ENCODE measurements at places on chromosomes 11 and 22.

- peaks cover 4% of the 10 kb centered on the region for H3K36me3 ChIP-seq
- H3K4me3 ChIP-seq = no peak overlapping the region
- no peak for DNase-seq
- H3K27me3 ChIP-seq = no peaks in the 10 kb centered on the region
- H3K27ac ChIP-seq = no peak overlapping the region
- H3K4me1 ChIP-seq = peaks cover 31% of the 10 kb centered on the region
These were observed 20.9 kb downstream of the LIMK2 start for GRCh38 chr22:31233001-31233400.

DNA sequence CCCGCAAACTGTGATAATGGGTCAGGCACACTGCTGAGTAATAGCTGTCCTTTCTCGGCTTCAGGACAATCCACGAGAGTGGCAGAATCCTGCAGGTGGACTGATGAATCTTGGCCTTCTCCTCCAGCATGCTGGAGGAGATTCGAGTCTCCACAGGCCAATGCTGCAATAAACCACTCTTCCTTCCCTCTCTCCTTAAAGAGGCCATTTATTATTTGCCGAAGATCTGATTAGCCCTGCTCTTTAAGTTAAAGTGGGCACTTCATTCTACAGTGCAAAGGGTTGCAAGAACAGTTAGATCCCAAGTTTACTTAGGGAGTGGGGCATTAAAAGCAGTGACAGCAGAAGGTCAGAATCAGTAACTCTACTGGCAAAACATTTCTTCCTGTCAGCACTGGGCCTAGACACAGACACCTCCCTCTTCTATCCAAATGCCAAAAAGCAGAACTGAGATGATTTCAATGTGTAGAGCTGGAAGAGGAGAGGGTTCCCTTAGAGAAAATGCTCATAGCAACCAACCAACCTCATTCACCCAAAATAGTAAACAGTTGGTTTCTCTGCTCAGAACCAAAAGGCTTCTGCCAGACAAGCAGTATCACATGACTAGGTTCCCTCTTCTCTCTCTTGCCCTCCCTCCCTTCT, 121.7 kb downstream of the SGSM3 start:
- H3K36me3 ChIP-seq = no peaks in the 10 kb centered on the region
- H3K27me3 ChIP-seq = no peaks in the 10 kb centered on the region
- no peak overlapping the region for H3K27ac ChIP-seq
- DNase-seq = no peak

DNA sequence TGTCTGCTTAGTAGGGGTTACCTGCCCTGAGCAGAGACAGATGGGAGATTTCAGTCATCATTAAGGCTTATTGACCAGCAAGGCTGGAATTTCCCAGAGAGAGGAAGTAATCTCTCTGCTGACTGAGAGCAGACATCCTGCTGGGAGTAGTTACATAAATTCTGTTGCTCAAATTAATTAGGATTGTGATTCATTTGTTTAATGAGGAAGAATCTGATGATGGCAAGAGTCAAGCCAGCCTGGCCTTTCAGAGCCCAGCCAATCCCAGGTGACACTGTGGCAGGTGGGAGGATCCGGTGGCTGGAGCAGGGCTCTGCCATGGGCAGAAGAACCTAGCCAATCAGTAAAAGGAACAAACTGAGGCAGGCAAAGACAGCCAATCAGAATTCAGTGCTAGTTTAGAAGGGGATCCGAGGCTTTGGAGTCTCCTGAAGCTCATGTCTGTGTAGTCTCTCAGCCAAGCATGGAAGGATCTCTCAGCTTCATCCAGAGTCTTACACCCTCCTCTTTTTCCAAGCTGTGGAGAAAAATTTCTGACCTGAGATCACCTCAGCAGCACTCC, 61.2 kb upstream of the CHST1 start:
- no peak overlapping the region for H3K4me3 ChIP-seq
- DNase-seq = no peak
- H3K36me3 ChIP-seq = no peaks in the 10 kb centered on the region
- H3K27me3 ChIP-seq = no peaks in the 10 kb centered on the region
- no peak overlapping the region for H3K27ac ChIP-seq

- no peaks in the 10 kb centered on the region for H3K36me3 ChIP-seq
- no peak overlapping the region for H3K27ac ChIP-seq
- no peaks in the 10 kb centered on the region for H3K27me3 ChIP-seq
- H3K4me3 ChIP-seq = no peak overlapping the region
- no peak for DNase-seq
These were observed 36.4 kb upstream of the DKK3 start for GRCh38 chr11:12044799-12045198.

DNA sequence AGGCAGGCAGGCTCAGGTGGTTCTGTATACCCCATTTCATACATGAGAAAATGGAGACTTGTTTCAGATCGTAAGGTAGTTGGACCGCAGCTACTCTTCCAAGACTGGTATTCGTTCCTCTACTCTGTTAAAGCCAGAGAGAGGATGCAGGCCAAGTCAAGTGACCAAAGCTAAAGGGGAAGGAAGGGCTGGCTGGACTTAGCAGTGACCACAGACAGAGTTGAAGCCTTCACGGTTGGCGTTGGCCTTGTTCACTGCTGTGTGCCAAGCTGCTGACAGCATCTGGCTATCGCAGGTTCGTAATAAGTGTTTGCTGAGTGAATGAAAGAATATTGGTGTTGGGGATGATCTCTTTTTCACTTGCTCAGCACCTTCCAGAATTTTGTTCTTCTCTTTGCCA, 64.2 kb downstream of the PTPRJ start:
- no peaks in the 10 kb centered on the region for H3K27me3 ChIP-seq
- H3K27ac ChIP-seq = no peak overlapping the region
- H3K4me3 ChIP-seq = no peak overlapping the region
- peaks cover 39% of the 10 kb centered on the region for H3K4me1 ChIP-seq
- H3K36me3 ChIP-seq = no peaks in the 10 kb centered on the region

- DNase-seq = no peak
- no peaks in the 10 kb centered on the region for H3K27me3 ChIP-seq
- H3K4me1 ChIP-seq = no peaks in the 10 kb centered on the region
- H3K27ac ChIP-seq = no peak overlapping the region
These were observed 87.7 kb upstream of the AKIP1 start for GRCh38 chr11:8823174-8823742.

DNA sequence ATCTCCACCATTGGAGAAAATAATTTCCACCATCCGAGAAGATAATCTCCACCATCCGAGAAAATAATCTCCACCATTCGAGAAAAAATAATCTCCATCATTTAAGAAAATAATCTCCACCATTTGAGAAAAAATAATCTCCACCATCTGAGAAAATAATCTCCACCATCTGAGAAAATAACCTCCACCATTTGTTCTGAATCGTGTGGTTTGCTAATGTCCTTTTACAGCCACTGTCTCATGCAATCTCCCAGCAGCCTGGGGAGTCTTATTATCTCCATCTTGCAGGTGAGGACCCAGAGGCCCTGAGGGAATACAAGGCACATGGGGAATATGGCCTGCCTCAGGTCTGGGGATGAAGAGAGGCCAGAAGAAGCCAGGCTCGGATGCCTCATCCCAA, 54.1 kb upstream of the TCF20 start:
- no peak overlapping the region for H3K4me3 ChIP-seq
- peaks cover 40% of the 10 kb centered on the region for H3K4me1 ChIP-seq
- H3K27ac ChIP-seq = no peak overlapping the region
- DNase-seq = no peak
- H3K27me3 ChIP-seq = no peaks in the 10 kb centered on the region
- H3K36me3 ChIP-seq = no peaks in the 10 kb centered on the region

DNA sequence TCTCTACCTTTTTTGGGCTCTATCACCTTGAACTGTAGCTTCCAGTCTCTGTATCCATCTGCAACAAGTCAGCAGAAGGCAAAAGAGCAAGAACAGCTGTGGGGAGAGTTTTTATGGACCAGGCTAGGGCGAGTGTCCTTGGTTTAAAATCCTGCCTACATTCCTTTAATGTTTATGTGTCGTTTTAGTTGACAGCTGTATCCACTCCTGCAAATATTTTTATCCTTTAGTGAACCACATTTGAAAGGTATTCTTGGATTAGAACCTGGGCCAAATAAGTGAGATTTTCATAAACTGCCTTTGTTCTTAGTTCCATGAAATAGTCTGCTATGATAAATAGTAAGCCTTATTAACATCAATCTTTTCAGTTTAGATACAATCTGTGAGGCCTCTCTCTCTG, 712.2 kb downstream of the ETS1 start:
- no peak overlapping the region for H3K4me3 ChIP-seq
- H3K27ac ChIP-seq = no peak overlapping the region
- no peaks in the 10 kb centered on the region for H3K4me1 ChIP-seq
- no peaks in the 10 kb centered on the region for H3K36me3 ChIP-seq
- H3K27me3 ChIP-seq = no peaks in the 10 kb centered on the region
- no peak for DNase-seq

DNA sequence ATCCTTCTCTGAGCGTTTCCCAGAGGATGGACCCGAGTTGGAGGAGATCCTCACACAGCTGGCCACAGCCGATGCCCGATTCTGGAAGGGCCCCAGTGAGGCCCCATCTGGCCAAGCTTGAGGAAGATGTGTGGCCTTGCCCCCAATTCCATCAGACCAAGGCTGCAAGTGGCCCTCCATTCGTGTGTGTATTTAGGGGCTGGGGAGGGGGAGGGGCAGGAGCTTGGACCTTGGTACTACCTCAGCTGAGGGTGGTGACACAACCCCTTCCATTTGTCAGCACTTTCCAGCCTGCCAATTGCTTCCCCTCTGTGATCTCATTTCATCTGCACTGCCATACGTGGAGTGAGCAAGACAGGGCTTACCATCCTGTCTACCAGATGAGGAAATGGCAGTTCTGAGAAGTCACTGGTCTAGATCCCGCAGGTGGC, 1.3 kb upstream of the BBS1 start:
- H3K36me3 ChIP-seq = peaks cover 5% of the 10 kb centered on the region
- no peaks in the 10 kb centered on the region for H3K27me3 ChIP-seq
- DNase-seq = no peak
- H3K4me1 ChIP-seq = peaks cover 11% of the 10 kb centered on the region
- no peak overlapping the region for H3K27ac ChIP-seq

GRCh38 chr11:70495351-70496310, 97.3 kb downstream of the CTTN start:
- no peak overlapping the region for H3K4me3 ChIP-seq
- no peaks in the 10 kb centered on the region for H3K4me1 ChIP-seq
- no peak overlapping the region for H3K27ac ChIP-seq
- DNase-seq = no peak
- H3K36me3 ChIP-seq = no peaks in the 10 kb centered on the region
- H3K27me3 ChIP-seq = no peaks in the 10 kb centered on the region

DNA sequence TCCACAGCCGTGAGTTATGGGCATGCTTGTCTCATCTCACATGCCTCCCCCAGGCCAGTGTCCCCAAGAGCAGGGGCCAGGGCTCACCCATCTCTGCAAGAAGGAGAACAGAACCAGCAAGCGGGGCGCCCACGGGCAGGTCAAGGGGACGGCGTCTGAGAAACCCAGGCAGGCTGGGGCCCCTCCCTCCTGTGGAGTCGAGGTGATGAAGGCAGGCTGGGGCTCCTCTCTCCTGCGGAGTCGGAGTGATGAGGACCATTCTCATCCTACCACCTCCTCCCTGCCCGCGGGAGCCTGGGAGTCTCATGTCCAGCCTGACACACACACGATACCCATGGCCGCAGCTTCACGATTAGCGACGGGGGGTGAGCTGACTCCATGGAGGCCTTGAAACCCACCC, 141.9 kb downstream of the CTTN start:
- H3K36me3 ChIP-seq = no peaks in the 10 kb centered on the region
- H3K27ac ChIP-seq = no peak overlapping the region
- DNase-seq = no peak
- H3K4me3 ChIP-seq = no peak overlapping the region
- no peaks in the 10 kb centered on the region for H3K27me3 ChIP-seq

- H3K27me3 ChIP-seq = peaks cover 15% of the 10 kb centered on the region
- H3K4me3 ChIP-seq = no peak overlapping the region
- no peaks in the 10 kb centered on the region for H3K36me3 ChIP-seq
- no peaks in the 10 kb centered on the region for H3K4me1 ChIP-seq
- H3K27ac ChIP-seq = no peak overlapping the region
- peak; percentile 76 for DNase-seq
These were observed 62.1 kb downstream of the THAP12 start for GRCh38 chr11:76318744-76319384.

- H3K27me3 ChIP-seq = no peaks in the 10 kb centered on the region
- H3K27ac ChIP-seq = no peak overlapping the region
- no peaks in the 10 kb centered on the region for H3K36me3 ChIP-seq
- H3K4me1 ChIP-seq = no peaks in the 10 kb centered on the region
These were observed 69.4 kb upstream of the AMPD3 start for GRCh38 chr11:10385696-10386095.

- peak; percentile 56 for DNase-seq
- peaks cover 18% of the 10 kb centered on the region for H3K4me1 ChIP-seq
These were observed 540 bp downstream of the PPARA start for GRCh38 chr22:46150655-46151477.

GRCh38 chr11:7490054-7490453, 4.7 kb downstream of the OLFML1 start:
- H3K36me3 ChIP-seq = no peaks in the 10 kb centered on the region
- DNase-seq = no peak
- H3K27me3 ChIP-seq = no peaks in the 10 kb centered on the region
- no peaks in the 10 kb centered on the region for H3K4me1 ChIP-seq
- H3K4me3 ChIP-seq = no peak overlapping the region
- no peak overlapping the region for H3K27ac ChIP-seq

GRCh38 chr11:123206791-123207434, 11.9 kb upstream of the CLMP start:
- H3K27me3 ChIP-seq = peaks cover 3% of the 10 kb centered on the region
- no peak overlapping the region for H3K27ac ChIP-seq
- H3K4me1 ChIP-seq = no peaks in the 10 kb centered on the region
- no peak overlapping the region for H3K4me3 ChIP-seq

GRCh38 chr11:128174465-128175291, 412.7 kb downstream of the ETS1 start:
- no peaks in the 10 kb centered on the region for H3K36me3 ChIP-seq
- no peak overlapping the region for H3K4me3 ChIP-seq
- no peak overlapping the region for H3K27ac ChIP-seq
- no peaks in the 10 kb centered on the region for H3K4me1 ChIP-seq
- no peak for DNase-seq

- no peak overlapping the region for H3K27ac ChIP-seq
- no peak for DNase-seq
- H3K36me3 ChIP-seq = no peaks in the 10 kb centered on the region
- no peaks in the 10 kb centered on the region for H3K27me3 ChIP-seq
- H3K4me3 ChIP-seq = no peak overlapping the region
These were observed 11.7 kb downstream of the MSANTD2 start for GRCh38 chr11:124788521-124788920.

DNA sequence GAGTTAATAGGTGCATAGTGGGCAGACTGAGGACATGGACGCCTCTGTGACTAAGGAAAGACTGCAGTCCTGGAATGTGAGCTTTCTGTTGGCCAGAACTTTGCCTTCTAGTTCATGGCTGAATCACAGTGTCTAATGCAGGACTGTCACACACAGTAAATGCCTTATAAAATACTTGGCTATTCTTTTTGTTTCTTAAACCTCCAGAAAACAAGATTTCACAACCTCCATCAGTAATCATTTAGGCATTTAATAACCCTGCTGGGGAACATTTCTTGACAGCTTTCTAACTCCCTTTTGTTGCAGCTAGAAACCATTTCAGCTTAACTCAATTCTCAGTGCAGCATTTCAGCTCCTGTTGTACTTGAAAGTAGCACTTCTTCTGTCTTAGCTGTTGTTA, 335.8 kb upstream of the DDI1 start:
- H3K4me1 ChIP-seq = no peaks in the 10 kb centered on the region
- H3K36me3 ChIP-seq = no peaks in the 10 kb centered on the region
- no peak for DNase-seq
- no peaks in the 10 kb centered on the region for H3K27me3 ChIP-seq

Data from CD8-positive, alpha-beta memory T cell (primary cell).